Omental fat pad (tissue), 4 donors: ENCODE measurements at places on chromosomes 11 and 22.

- DNase-seq: no peak
Measured at GRCh38 chr11:117868088-117868487, 8.4 kb downstream of the FXYD6 start.

DNA sequence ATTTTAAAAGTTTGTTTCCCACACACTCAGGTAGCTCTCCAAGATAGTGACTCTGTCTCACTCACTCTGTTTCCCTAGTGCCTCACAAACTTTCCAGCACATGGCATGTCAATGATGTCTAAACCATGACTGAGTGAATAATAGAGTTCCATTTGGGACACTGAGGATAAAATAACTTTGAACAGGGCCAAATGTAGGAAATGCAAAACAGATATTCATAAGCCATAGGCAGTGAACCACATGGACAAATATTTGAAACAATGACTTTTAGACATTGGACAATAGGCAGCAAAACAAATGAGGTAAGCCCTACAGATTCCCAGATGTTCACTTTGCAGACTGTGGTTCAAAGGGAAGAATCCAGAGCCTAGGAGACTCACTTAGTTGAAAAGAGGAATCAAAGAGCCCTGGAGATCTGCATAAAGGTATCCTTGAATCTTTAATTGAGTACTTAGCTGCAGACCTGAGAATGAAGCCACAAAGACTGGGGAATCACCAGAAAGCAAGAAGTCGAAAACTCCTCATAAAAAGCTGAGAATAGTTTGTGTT, 173.3 kb downstream of the FAM76B start:
- DNase-seq: no peak

DNA sequence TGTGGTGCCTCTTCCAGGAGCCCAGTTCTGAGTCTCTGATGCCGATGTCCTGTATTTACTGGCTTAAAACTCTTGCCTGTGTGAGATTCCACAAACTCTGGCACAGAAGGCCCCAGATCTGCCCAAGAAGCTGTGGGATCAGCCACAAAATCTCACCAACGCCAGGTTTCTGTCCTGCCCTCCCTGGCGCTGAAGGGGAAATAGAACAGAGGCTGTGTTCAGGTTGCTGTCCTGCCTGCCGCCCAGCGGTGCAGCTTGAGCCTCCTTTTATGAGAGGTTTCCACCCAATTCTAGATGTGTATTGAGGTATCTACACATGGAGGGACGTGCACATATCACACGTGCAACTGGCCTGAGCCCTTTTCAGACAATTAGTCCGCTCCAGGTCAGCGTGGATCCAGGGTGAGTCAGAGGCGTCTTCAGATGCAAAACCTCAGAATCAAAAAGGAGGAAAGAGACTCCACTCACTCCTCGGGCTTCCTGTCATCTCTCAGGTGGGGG, 2.2 kb downstream of the TMEM80 start:
- no peak for DNase-seq

DNA sequence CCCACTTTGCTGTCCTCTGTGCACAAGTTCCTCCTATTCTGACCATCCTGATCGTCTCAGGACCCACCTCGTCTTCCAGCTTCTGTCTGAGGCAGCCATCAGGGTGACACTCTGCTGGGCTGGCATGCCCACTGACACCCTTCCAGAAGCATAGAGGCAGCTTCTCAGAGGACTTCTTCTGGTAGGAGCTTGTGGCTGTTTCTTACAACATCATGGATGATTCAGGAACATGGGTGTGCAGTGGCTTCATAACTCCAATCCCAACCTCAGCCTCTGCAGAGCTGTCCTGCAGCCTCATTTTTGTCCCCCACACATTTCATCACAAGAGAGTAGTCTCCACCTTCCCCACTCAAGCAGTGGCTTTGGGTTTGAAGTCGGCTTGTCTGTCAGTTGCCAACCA, 20.9 kb upstream of the CTR9 start:
- no peak for DNase-seq

DNA sequence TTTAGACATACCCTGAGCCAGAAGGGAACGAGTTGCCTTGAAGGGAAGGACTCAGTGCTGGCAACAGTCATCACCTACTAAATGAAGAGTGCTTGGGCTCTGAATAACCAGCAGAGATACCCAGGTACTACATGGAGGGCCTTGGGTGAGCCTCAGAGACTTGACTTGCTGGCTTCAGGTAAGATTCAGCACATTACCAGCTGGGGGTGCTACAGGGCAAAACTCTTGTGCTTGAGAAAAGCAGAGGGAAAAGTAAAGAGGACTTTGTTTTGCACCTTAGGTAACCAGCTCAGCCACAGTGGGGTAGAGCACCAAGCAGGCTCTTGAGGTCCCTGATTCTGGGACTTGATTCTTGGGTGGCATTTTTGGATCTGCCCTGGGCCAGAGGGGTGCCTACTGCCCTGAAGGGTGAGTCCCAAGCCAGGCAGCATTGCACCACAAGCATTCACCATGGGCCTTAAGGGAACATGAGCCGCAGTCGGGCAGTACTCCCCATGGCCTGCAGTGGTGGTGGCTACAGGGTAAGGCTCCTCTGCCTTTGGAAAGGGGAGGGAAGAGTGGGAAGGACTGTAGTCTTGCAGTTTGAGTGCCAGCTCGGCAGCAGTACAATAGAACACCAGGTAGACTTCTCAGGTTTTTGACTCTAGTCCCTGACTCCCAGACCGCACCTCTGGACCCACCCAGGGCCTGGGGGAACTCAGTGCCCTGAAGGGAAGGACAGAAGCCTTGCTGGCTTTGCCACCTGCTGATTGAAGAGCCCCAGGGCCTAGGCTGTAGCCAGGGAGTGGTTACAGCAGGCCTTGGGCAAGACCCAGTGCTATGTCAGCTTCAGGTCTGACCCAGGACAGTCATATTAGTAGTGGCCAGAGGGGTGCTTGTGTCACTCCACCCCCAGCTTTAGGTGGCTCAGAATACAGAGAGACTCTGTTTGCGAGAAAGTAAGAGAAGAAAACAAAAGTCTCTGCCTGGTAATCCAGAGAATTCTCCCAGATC, 22.7 kb upstream of the PLEKHA7 start:
- no peak for DNase-seq

- no peak for DNase-seq
Measured at GRCh38 chr11:71241721-71242259, 10.6 kb downstream of the SHANK2 start.
